Panc1 (cell line): ENCODE measurements at places on chromosomes 16 and 17. TPM values are rescaled to one million over a fixed set of nuclear protein-coding genes. Genes with fewer than 3 reads are reported as not detected.

The OTOP2 gene
- not detected for total RNA-seq

The C16orf96 gene
- total RNA-seq = 0.15 TPM

The TP53TG3D gene
- total RNA-seq = 1.6 TPM

DNA sequence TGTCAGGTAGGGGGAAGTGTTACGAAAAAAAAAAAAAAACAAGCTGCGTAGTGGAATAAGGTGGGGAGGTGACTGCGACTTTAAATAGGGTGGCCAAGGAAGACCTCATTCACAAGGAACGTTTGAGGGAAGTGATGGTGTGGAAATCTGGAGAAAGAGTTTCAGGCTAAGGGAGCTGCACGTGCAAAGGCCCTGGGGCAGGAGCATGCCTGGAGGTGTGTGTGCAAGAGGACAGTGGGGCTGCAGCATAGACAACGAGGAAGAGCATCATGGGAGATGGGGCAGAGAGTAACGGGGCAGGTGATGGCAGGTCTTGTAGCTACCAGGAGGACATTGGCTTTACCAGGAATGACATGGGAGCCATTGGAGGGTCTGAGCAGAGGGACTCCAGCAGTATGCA lies 12.0 kb downstream of the GSG1L start:
- H3K36me3 ChIP-seq = no peaks in the 10 kb centered on the region
- H3K27me3 ChIP-seq = peaks cover 2% of the 10 kb centered on the region; the same call in 1 of the 2 replicates
- no peaks in the 10 kb centered on the region for H3K4me1 ChIP-seq
- H3K4me3 ChIP-seq = no peak overlapping the region
- H3K27ac ChIP-seq = no peak overlapping the region

GRCh38 chr16:11160676-11161115 lies 95.3 kb downstream of the SOCS1 start:
- H3K27ac ChIP-seq = no peak overlapping the region
- H3K36me3 ChIP-seq = no peaks in the 10 kb centered on the region
- peaks cover 7% of the 10 kb centered on the region for H3K4me1 ChIP-seq
- no peak for DNase-seq
- no peak overlapping the region for H3K4me3 ChIP-seq

DNA sequence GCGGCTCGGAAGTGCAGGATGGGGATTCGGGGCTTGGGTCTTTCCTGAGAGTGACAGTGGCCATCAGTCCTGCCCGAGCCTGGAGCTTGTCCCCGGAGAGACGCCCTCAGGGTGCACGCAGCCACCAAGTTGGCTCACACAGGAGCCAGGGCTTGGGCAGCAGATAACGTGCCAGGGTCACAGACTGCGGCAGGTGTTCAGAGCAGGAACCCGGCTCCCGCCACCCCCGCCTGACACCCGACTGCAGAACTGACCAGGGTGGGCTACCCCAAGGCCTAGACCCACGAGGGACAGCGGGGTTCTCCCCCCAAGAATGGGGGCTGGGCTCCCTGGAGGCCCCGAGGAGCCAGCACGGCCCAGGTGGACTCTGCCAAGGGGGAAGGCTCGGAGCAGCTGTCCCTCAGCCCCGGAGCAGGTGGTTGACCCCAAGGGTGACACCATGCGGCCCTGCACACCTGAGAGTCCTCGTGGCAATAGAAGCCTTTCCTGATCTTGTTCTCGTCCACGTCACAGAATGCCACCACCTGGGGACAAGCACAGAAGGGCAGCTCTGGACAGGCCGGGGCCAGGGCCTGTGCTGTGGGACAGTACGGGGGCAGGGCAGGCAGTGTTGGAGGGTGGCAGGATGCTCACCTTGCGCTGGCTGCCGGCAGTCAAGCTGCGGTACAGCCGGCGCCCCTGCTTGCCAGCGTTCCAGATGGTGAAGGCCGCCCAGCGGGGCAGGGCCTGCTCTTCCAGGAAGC lies 117.1 kb upstream of the ZNF750 start:
- H3K27ac ChIP-seq = no peak overlapping the region
- no peak overlapping the region for H3K4me3 ChIP-seq
- H3K36me3 ChIP-seq = no peaks in the 10 kb centered on the region
- H3K27me3 ChIP-seq = no peaks in the 10 kb centered on the region
- no peak for DNase-seq
- H3K4me1 ChIP-seq = no peaks in the 10 kb centered on the region

GRCh38 chr16:84087466-84088151 lies 29.1 kb downstream of the MBTPS1 start:
- H3K27me3 ChIP-seq = no peaks in the 10 kb centered on the region
- H3K27ac ChIP-seq = no peak overlapping the region

DNA sequence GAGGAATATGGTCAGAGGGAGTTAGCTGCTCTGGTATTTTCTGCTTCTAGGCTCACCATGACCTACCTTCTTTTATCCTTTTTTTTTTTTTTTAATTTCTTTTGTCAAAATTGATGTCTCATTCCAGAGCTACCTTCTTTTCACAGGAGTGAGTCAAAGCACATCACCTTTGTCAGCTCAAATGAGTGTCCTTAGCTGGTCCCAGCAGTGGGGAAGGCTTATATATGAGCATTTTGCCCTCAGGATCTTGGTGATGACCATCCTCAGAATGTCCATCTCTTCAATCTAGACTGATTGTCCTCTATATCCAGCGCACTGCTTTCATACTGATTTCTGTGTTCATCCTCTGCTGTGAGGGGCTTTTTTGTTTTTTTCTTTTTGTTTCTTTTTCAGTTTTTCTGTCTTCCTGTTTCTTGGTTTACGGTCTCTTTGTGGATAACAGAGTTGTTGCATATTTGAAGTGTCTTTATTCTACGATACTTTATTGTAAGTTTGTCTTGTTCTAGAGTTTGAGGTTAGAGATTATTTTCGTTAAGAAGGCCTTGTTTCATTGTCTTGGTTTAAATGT lies 24.9 kb downstream of the CBFB start:
- H3K4me1 ChIP-seq = peaks cover 4% of the 10 kb centered on the region; the same call in 1 of the 2 replicates
- no peak overlapping the region for H3K4me3 ChIP-seq
- H3K27me3 ChIP-seq = no peaks in the 10 kb centered on the region
- no peaks in the 10 kb centered on the region for H3K36me3 ChIP-seq

GRCh38 chr16:15913046-15913698 lies 24.8 kb upstream of the CEP20 start:
- H3K4me3 ChIP-seq = no peak overlapping the region
- H3K36me3 ChIP-seq = no peaks in the 10 kb centered on the region
- no peak for DNase-seq
- no peak overlapping the region for H3K27ac ChIP-seq

DNA sequence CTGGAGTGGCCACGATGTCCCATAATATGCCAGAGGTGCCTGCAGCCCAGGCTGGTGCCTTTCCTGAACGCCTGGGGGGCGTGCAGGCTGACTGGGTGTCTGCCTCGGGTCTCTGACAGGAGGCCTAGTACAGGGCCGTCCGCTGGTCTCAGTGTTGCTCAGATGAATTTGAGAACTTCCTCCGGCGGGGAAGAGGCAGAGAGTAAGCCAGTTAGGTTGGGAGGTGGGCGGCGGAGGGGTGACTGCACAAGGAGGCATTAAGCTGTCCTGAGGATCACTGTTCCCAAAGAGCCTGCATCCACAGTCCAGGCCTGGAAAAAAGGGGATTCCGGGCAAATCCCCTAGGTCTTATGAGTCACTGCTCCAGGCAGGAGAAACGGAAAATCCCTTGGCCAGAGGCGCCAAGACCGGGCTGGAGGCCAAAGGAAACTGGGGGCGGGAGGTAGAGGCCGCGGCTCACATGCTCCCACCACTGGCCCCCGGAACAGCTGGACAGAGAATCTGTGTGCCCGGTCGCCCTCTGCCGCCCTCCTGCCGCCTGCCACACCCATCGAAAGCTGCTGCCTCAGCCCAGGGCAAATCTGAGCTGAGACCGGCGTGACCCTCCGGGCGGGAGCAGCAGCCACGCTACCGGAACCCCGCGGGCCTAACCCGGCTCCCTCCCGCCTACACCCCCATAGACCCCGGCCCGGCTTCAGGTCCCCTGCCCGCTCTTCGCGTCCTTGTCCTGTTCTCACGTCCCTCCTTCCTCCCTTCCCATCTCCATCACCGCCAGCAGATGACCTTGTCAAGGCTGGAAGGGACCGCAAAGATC lies 1.2 kb downstream of the TRIM47 start:
- no peaks in the 10 kb centered on the region; the same call in 1 of the 2 replicates for H3K36me3 ChIP-seq
- peak overlapping the region; percentile 88 for H3K27ac ChIP-seq
- no peaks in the 10 kb centered on the region for H3K27me3 ChIP-seq
- H3K4me3 ChIP-seq = peak overlapping the region; percentile 76

- DNase-seq = no peak
- no peaks in the 10 kb centered on the region for H3K36me3 ChIP-seq
- no peaks in the 10 kb centered on the region for H3K27me3 ChIP-seq
- H3K4me3 ChIP-seq = no peak overlapping the region
Observed at GRCh38 chr16:68772030-68772681, 35.1 kb downstream of the CDH1 start.

GRCh38 chr16:82658796-82659195 lies 32.0 kb downstream of the CDH13 start:
- H3K4me3 ChIP-seq = no peak overlapping the region
- H3K4me1 ChIP-seq = no peaks in the 10 kb centered on the region
- DNase-seq = no peak
- peaks cover 2% of the 10 kb centered on the region; the same call in 1 of the 2 replicates for H3K27me3 ChIP-seq
- no peak overlapping the region for H3K27ac ChIP-seq
- no peaks in the 10 kb centered on the region for H3K36me3 ChIP-seq
